ENCODE measurements at places on chromosomes 5 and 9.

- no peak for DNase-seq
Observed at GRCh38 chr5:160108124-160108523, 11.1 kb downstream of the PWWP2A start.

DNA sequence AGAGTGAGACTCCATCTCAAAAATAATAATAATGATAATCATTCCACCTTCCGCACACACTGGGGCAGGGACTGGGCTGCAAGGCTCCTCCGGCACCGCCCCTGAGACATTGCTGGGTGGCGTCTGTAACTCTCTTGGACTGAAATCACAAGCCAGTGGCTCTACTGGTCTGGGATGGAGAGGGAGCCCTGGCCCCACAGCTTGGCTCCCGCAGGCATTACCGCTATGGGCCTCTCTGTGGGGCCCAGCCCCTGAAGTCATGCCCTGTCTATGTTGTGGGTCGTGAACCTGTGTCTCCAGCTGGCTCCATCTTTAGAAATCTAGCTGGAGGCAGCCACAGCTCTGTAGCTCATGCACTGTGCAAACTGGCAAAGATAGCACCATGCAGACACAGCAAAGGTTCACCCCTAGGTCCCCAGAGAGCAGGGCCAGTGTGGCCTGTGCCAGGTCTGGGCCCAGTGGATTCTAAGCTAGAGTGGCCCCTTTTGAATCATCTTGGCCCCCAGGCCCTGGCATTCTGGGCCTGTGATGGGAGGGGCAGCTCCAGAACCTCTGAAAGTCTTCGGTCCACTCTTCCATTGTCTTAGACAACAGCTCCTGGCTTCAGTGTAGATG, 36.1 kb upstream of the COL5A1 start:
- DNase-seq, result no peak

- no peak for DNase-seq
Observed at GRCh38 chr5:78318337-78318736, 23.8 kb upstream of the AP3B1 start.

DNA sequence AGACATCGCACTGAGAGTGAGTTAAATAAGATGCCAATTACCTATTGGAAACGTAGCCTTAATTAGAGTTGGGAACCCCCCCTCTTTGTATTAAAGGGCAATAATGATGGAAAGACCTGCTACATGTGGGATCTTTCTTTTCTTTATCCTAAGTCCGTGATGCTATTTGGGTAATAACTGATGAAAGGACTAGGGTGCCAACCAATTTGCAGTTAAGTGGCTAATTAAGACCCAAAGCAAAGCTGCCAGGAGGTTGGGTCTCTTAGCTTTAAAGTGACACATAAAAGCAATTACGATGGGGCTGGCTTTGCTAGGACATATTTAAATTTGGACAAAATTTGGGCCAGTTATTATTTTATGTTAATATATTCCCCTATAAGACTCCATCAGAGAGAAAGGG, 728.8 kb downstream of the NR2F1-AS1 start:
- no peak for DNase-seq

DNA sequence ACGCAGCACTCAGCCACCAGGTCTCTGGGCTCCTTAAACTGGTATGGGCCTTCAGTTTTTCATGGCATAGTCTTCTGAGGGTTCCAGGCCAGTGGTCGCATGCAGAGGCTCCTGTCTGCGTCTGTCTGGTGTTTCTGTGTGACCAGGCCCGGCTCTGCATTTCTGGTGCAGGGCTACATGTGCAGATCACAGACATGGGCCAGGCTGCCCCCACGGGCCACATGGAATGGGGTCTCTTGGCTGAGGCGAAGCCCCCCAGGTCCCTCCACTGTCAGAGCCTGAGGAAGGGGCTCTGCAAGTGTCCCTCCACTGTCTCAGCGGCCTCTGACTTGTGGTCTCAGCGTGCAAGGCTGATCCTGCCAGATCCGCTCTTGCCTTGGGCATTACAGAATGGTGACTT, 15.6 kb upstream of the CARD19 start:
- no peak for DNase-seq

DNA sequence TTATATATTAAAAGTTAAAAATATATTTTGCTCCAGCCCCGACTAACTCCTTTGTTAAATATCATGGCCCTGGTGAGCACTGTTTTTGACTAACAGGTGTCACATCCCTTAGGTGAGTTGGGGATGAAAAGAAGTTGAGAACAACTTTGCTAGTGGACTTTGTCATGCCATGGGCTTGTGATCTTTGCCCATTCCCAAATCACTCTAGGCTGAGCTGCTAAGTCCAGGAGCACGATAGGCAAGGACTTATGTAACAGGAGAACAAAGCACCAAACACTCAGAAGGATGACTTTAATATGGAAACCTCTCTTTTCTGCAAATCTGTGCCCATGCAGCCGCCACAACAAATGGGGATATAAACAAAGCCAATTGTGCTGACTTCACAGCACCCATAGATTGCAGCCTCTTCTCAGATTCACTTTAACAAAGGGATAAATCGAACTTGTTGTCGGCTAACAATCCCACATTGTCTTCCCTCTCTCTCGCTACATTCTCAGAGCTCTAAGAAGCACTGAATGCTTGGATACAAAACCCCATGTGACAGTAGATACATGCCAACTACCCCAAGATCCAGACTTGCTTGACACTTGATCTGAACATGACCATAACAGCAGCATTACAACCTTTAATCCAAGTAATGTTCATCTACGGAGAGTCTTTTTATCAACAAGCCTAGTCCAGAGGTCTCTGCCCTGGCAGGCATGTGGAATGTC, 86.8 kb upstream of the CD180 start:
- DNase-seq, result no peak

GRCh38 chr5:154118893-154119336, 71.6 kb upstream of the GALNT10 start:
- DNase-seq, result no peak

GRCh38 chr5:154989626-154990025, 23.9 kb upstream of the KIF4B start:
- no peak for DNase-seq
